ENCODE measurements at places on chromosomes 13 and 19.

GRCh38 chr13:18995259-18995873 is 186.3 kb downstream of the TUBA3C start:
- DNase-seq, result no peak

GRCh38 chr13:94335761-94336526 is 143.5 kb downstream of the DCT start:
- no peak for DNase-seq

GRCh38 chr19:13094771-13095392 is 7.8 kb downstream of the LYL1 start:
- no peak for DNase-seq

DNA sequence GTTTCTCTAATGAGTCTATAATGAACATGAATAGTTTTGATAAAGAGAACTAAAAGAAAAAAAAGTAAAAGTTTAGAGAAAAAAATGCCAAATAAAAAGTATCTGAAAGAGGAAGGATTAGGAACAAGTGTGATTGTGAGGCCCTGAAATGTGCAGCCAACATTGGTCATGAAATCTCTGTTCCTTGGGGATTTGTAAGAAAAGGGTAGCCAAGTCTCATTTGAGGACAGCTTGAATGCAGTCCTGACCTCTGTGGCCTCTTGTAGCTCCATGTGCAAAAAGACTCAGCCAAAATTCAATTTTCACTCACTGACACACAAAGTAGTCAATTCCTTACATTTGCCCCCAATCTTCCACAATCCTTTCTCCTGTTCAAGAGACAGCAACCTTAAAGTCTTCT is 167.9 kb downstream of the KLF12 start:
- no peak for DNase-seq

All from kidney glomerular epithelial cell (primary cell).